ENCODE measurements at places on chromosomes 3 and 15.

DNA sequence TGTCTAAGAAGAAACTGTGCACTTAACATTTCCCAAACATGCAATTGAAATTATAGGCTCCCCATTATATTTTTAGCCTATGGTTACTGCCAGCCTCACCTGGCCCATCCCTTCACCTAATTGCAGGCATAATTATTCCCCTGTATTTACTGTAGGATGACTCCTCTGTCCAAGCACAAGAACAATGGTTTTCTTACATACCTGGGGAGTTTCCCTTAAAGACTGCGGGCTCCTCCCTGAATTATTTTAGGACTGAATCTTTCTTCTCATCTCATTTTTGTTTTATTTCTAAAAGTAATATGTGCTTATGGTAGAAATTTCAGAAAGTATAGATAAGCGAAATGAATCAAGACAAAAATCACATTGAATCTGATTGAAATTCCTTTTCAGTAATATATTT is 11.4 kb downstream of the TM4SF1 start:
- DNase-seq, result no peak

DNA sequence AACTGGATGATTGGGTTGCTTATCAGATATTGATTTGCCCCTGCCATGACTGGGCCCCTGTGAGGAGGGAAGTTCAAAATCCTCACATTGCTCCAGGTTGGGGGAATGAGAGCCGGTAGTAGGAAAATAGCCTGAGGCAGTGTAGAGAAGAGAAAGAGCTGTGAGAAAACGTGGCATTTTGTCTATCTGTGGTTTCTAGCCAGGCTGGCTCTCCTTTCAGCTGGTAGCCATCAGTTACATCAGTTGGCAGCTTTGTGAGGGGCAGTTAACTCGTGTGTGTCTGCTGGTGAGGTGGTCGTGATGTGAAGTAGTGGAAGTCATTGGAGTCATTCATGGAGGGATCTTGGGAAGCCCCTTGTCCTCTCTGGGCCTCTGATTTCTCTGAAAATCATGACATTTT is 5.2 kb downstream of the ESYT3 start:
- no peak for DNase-seq

DNA sequence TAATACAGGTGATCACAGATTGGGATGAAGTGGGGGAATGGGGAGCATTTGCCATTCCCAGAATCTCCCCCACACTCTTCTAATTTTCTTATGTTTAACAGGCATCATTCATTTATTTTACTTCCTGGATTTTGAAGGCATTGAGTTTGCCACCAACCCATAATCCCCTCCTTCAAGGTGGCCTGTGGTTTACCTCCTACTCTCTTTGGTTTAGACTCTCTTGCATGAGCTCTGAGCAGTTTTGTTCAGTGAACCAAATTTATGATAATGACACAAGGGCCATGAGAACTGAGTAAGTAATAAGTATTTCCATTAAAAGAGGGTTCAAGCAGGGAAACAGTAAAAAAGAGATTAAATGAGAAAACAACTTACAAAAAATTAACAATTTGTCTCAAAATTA is 703.1 kb upstream of the CFAP20DC start:
- DNase-seq, result no peak

GRCh38 chr3:157633241-157633640 is 130.0 kb upstream of the VEPH1 start:
- no peak for DNase-seq

DNA sequence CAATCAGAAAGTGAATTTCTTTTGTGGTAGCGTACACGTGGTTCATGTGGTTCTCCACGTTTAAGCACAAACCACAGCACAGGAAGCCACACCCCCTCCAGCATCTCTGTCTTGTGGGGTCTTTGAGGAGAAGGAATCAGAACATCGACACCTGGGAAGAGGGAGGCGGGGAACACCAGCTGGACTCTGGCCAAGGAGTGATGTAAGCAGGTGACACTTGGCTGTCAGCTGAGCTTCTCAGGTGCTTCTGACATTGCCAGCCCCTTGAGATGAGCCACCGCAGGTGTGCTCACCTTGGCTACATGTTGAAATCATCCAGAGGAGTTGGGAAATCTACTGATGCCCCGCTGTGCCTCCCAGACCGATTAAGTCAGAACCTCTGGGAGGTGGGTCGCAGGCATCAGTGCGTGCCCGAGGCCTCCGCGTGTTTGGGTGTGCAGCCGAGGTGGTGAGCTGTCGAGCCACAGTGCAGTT is 85.0 kb downstream of the FAM81A start:
- DNase-seq, result no peak

GRCh38 chr3:65170390-65171042 is 482.7 kb upstream of the ADAMTS9 start:
- no peak for DNase-seq

GRCh38 chr3:64502284-64502683 is 185.5 kb downstream of the ADAMTS9 start:
- no peak for DNase-seq

DNA sequence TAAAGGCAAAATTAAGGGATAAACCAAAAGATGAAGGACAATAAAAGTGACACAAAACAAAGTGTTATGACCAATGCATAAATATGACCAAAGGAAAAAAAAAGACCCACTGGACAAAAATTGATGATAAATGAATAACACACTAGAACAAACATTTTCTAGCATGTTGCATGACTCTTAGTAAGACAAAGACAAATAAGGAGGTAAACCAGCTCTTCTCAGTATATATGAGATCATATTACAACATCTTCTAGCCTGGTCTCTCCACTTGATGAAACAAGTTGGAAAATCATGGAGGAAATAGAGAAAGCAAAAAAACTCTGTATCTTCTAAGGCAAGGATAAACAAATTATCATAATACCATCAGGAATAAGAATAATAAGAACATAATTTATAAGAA is 163.9 kb upstream of the GBE1 start:
- no peak for DNase-seq

GRCh38 chr3:34183114-34183513 is 384.7 kb downstream of the PDCD6IP start:
- DNase-seq, result no peak

DNA sequence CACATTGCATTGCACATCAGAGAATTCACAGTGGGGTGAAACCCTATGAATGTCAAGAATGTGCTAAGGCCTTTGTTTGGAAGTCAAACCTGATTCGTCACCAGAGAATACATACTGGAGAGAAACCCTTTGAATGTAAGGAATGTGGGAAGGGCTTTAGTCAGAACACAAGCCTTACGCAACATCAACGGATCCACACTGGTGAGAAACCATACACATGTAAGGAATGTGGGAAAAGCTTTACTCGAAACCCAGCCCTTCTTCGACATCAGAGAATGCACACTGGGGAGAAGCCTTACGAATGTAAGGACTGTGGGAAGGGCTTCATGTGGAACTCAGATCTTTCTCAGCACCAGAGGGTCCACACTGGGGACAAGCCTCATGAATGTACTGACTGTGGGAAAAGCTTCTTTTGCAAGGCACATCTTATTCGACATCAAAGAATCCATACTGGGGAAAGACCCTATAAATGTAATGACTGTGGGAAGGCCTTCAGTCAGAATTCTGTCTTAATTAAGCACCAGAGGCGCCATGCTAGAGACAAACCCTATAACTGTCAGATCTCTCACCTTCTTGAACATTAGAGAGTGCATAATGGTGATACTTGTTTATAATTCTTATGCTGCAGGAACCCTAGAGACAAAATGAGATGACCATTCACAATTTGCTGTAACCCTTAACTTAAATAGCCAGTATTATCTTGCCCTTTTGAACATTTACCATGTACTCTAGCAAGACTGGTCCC is 9.0 kb downstream of the ZNF662 start:
- DNase-seq, result peak; percentile 81

DNA sequence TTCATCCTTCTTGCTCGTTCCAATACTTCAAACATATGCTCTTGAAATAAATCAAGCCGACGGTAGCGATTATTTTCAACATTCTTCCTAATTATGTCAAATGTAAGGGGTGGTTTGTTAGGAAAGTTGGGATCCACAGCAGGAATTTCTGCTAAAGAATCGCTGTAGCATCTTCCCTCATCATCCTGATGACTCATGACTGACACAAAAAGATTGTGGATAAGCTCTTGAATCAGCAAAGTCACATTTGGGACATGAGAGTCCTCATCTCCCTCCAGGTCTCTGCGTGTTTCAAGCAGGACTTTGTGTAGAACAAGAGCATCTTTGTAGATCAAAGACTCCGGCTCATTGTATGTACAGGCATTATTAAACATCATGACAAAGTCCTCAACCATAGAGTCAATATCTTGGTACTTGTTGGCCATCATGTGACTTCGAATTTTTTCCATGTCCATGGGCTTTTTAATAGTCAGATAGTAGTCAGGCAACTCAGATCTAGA is 73.0 kb downstream of the UQCC5 start:
- DNase-seq, result no peak

DNA sequence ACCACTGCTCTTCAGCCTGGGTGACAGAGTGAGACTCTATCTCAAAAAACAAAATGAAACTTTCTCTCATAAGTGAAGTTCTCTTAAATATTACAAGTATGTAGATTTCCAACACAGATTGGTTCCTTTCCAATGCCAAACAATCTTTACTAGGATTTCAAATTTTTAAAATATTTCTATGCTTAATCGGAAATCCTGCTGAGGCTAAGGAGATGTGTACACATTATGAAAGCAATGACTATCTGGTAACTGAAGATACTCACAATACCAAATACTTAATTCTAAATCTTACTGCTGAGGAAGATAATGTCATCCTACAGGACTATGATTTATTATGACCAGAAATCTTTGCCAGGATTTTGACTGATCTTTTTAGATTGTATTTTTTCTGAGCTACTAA is 255.6 kb upstream of the ZNF717 start:
- DNase-seq, result no peak

- no peak for DNase-seq
Observed at GRCh38 chr3:71726146-71726545, 944 bp upstream of the EIF4E3 start.

DNA sequence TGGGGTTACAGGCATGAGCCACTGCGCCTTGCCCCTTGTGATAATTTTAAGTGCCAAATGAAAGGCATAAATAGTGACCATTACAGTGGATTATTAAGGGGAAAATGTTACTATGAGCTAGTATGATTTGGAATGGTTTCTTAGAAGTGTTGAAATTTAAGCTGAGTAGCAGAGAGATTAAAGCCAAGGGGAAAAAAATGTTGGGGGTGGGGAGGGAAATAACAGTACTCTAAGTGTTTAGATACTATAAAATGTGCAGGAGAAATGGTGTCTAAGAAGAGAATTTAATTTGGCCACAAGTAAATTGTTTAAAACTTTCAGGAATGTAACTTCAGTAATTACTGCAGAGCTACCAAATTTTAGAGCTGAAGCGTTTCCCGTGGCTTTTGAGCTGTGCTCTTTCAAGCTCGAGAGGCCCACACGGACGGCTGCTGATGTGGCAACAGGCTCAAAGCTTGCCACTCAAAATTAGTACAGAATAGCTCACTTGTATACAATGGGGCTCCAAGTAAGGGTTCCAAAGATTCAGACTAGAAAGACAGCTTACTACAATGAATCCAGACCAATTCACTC is 23.9 kb upstream of the SLC12A8 start:
- DNase-seq, result no peak

GRCh38 chr15:39083213-39083612 is 497.7 kb upstream of the THBS1 start:
- no peak for DNase-seq

DNA sequence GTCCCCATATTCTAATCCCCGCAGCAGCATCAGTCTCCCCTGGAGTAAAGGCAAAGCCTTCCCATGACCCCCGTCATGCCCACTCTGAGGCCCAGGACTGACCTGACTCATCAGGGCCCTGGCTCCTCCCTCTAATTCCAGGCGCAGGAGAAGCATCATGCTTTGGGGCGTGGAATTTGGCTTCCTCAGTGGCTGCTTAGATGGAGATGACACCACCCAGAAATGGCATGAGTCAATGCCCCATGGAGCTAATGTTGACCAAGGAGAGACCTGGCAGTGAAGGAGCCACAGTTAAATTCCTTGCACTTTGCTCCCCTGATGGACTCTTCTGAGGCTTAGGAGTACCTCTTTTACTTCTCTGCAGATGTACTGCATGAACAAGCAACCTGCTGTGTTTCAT is 204.2 kb upstream of the PROK2 start:
- DNase-seq, result no peak

GRCh38 chr15:39364721-39365120 is 216.2 kb upstream of the THBS1 start:
- DNase-seq, result no peak

DNA sequence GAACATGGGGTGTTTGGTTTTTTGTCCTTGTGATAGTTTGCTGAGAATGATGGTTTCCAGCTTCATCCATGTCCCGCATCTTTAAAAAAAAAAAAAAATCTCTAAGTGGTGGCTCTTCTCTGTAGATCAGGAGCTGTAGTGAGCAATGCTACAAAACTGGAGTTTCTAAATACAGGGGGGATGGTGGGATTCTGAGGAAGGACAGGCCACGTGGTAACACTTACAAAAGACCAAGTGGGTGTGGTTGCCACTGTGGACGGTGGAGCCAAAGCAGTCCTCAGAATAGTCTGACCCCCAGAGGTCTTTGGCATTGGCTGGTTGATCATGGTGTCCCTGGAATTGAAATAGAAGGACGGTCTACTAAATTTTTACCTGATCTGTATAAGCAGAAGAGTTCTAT is 7.7 kb downstream of the CCRL2 start:
- no peak for DNase-seq

GRCh38 chr15:22839046-22839695 is 705 bp downstream of the NIPA2 start:
- DNase-seq, result no peak

GRCh38 chr3:107994181-107994580 is 96.7 kb downstream of the CD47 start:
- DNase-seq, result no peak

DNA sequence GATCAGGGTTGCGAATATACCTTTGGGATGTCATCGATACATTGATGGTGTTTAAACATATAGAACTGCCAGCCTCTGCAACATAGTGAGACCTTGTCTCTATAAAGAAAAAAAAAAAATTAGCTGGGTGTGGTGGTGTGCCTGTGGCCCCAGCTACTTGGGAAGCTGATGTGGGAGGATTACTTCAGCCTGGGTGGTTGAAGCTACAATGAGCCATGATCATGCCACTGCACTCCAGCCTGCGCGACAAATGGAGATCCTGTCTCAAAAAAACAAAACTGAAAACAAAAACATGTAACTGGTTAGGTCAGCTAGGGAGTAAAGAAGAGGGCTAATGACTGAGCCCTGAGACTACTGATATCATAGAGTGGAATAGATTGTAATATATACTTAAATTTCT is 30.7 kb upstream of the MGA start:
- DNase-seq, result no peak

DNA sequence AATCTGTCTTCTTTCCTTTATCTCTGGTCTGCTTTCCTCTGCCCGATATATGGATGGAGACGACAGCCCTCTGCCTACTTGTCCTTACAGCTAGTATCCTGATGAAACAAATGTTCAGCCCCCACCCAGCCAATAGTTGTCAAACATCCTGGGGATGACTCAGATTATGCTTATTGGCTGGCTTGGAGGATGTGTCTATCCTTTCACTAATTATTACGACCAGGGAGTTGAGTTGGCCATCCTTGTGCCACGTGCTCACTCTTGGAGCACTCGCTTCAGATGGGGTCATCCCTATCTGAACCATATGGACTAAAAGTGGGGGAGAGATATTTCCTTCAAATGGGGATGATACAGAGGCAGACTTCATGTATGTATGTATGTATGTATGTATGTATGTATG is 6.4 kb upstream of the MAP3K13 start:
- DNase-seq, result no peak

All from vagina (tissue), 2 donors.